ENCODE measurements at places on chromosomes 4 and X.

- no peaks in the 10 kb centered on the region for H3K27me3 ChIP-seq
- no peak for DNase-seq
- no peaks in the 10 kb centered on the region for H3K36me3 ChIP-seq
These were observed 82.5 kb upstream of the PITX2 start for GRCh38 chr4:110705440-110705782.

DNA sequence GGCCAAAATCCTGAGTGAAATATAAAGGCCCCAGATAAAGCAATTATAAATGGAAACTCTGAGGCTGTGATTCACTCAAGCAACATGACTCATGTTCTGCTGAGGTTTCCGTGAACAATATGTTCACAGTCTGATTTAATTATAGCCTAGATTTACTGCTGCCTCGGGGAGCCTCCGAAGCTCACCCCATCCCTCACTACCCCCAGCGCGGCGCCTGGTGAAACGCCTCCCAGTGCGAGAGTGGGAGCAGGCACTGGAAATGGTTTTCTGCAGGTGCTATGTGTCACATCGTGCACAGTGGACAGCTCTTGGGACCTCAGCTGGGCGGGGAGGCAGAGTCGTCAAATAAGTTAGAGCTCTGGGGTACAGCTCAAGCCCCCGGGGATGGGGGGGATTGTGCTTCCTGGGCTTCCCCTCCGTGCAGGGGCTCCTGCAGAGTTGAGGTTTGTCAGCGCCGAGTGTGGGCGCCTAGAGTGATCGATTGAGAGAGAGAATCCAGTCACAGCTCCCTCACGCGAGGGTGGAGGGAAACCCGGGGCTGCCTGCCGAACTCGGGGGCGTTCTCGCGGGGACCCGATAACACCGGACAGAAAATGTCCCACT, 110.6 kb downstream of the PHKA2 start:
- no peak for DNase-seq
- no peak overlapping the region for H3K27ac ChIP-seq
- H3K4me3 ChIP-seq = peak overlapping the region; percentile 47
- H3K4me1 ChIP-seq = peaks cover 14% of the 10 kb centered on the region
- no peaks in the 10 kb centered on the region for H3K27me3 ChIP-seq

- no peaks in the 10 kb centered on the region for H3K4me1 ChIP-seq
- no peak overlapping the region for H3K4me3 ChIP-seq
- H3K27me3 ChIP-seq = no peaks in the 10 kb centered on the region
- no peak overlapping the region for H3K27ac ChIP-seq
- no peak for DNase-seq
- no peaks in the 10 kb centered on the region for H3K36me3 ChIP-seq
These were observed 102.6 kb downstream of the FSTL5 start for GRCh38 chr4:162061214-162061613.

DNA sequence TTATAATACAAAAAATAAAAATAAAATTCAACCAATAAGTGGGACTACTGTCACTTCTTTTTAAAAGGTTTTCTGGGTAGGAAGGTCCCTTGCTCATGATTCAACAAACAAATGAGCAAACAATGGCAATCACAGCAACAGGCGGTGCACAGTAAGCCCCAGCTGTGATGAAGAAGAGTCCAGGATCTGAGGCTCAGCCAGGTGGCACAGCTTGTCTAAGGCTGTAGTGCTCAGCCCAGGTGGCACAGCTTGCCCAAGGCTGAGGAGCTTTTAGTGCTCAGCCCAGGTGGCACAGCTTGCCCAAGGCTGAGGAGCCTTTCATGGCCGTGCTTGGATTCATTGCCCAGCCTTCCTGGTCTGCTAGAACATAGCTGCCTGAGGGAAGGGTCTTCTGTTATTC, 75.0 kb downstream of the ZFYVE28 start:
- DNase-seq = no peak
- no peaks in the 10 kb centered on the region for H3K36me3 ChIP-seq
- no peak overlapping the region for H3K27ac ChIP-seq
- H3K4me3 ChIP-seq = no peak overlapping the region

DNA sequence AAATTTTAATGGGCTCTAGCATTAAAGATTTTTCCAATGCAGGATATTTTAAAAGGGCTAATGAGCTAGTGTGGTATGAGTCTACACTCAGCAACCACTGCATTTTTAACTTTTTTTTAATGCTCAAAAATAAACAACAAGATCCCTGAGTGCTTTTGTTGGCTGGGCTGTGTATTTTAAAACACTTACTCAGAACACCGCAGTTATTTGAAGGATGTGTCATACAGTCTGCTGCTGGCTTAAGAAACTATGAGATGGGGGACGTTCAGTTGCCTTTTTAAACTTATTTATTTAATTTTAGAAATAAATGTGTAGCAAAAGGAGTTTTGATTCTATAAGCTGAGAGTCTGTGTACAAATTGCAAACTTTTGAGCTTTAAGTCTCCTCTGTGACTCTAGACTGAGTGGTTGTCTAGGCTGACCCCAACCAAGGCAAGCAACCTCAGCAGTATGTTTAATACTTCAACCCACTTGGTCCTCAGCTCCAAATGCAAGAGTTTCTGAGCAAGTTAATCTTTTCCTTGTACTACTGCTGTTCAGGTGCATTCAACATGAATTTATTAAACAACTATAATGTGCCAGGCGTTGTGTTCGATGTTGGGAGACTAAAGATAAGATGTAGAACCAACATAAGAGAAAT, 278.6 kb upstream of the DIPK2B start:
- H3K27me3 ChIP-seq = no peaks in the 10 kb centered on the region
- peaks cover 11% of the 10 kb centered on the region for H3K4me1 ChIP-seq
- H3K36me3 ChIP-seq = peaks cover 8% of the 10 kb centered on the region
- DNase-seq = no peak
- peak overlapping the region; percentile 29 for H3K4me3 ChIP-seq
- H3K27ac ChIP-seq = peak overlapping the region; percentile 99

Data from Calu3 (cell line).